Sciatic nerve (tissue), 2 donors: ENCODE measurements at places on chromosomes 11 and 22. TPM values are rescaled to one million over a fixed set of nuclear protein-coding genes. Genes with fewer than 3 reads are reported as not detected.
A peak's percentile ranks its signal among the peaks of the same experiment; 100 is the strongest.

MAP6 gene
- total RNA-seq = 10.7 TPM

GRCh38 chr11:64570341-64570740 lies 20.7 kb upstream of the SLC22A12 start:
- no peak for DNase-seq

DNA sequence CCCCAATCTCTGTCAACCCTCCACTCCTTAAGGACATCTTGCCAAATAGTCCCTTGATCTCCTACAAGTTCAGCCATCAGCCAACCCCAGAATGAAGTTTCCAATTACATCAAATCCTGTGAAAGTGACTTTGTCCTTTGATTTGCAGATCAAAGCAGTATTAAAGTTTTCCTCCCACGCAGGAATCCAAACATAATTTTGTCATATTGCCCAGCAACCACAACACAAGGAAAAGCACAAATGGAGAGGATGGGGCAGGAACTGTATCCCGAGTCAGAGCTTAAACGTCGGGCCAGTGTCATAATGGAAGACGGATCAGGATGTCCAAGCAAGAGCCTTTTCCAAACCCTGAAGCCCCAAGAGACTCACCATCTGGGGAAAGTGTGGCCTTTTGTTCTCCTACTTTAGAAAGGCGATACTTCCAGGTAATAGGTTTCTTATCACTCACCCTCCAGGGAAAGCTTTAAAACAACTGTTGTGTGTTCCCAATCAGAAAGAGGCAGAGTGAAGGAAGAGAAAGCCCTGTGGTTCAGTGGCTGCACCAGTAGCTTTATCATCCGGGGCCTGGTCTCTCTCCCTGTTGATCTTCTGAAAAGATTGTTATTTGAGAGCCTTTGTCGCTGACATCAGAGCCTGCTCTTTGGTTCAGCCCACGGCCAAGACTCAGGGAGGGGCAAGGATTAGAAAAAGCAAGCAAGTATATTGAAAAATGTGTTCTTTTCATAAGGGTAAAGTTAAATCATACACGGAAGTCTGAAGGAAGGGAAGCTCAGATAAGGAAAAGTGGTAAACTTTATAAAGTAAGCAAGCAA lies 41.7 kb downstream of the EXPH5 start:
- DNase-seq = no peak

GRCh38 chr22:41367039-41367679 lies 14.6 kb upstream of the TEF start:
- DNase-seq = peak; percentile 98

GRCh38 chr22:23774114-23774921 lies 1.7 kb downstream of the MMP11 start:
- no peak for DNase-seq

GRCh38 chr22:39215426-39216142 lies 29.2 kb downstream of the PDGFB start:
- DNase-seq = peak; percentile 55

DNA sequence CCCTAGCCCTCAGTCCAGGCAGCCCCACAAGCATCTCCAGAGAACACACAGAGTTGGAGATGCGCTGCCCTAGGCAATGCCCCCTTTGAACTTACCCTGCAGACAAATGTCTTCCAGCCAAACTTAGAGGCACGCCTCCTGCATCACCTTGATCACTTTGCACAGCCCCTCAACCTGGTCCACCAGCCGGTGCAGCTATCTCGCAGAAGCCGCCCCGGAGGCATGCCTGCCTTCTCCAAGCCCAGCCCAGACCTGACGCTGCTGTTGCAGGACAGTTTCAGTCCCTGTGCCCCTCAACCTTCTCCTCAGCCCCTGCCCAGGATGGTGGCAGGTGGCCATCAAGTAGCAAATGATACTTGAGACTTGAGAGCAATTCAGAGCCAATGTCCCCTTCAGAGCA lies 16.7 kb upstream of the POU2AF1 start:
- DNase-seq = no peak

DNA sequence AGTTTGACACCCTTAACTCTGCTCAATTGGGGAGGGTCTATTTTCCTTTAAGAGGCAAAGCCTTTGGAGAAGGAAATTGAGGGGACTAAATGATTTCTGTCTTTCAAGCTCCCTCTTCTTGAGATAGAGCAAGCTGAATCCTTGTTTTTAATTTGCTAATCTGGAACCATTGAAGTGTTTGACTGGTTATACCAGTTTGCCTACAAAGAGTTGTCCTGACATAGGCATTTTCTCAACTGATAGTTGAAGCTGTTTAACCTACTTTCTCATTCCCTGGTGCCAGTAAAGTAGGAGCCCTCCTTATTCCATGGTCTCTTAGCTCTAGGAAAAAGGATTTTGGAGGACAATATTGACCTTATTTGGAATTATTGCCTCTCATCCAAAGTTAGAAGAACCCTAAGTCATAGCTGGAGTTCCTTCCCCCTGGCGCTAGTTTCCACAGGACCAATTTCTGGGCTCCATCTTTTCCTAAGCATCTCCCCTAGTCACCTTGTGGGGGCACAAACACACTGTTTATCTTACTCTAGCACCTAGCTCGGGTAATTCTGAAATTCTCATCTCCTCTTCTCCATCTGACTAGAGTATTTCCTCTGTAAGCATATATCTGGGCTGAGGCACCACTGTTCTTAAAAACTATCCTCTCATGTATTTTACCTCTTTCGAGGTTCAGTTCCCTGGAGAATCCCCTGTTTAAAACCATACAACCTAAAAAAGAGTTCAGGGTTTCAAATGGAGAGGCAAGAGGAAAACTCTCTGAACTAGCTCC lies 7.4 kb downstream of the ZDHHC5 start:
- no peak for DNase-seq

PTGDR2 gene
- 1.1 TPM for total RNA-seq

DNA sequence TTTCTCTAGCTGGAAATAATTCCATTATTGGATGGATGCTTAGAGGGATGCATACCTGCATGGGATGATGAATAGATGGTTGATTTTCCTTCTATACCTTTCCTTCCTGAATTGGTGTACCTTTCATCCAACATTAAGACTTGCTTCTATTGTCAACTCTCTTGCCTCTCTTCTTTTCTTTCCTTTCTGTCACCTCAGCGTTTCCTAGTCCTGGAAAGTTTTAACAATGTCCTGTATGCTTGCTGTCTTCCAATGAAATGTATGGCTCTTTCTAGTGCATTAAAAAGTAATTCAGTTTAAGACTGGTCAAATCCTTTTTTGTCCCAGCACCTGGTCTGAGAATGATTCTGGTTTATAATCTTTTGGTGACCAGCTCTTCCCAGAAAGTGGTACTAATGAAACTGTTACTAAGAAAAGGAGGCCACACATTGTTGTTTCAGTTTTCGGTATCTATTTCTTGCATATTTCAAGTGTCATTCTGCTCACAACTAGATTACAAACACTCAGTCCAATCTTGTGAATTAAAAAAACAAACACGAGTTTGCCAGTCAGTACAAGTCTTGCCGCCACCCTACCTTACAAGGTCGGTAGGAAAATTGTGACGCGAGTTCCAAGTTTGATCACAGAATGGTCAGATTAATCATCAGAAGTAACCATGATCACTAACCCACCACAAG lies 8.0 kb downstream of the POU2AF1 start:
- DNase-seq = no peak

DNA sequence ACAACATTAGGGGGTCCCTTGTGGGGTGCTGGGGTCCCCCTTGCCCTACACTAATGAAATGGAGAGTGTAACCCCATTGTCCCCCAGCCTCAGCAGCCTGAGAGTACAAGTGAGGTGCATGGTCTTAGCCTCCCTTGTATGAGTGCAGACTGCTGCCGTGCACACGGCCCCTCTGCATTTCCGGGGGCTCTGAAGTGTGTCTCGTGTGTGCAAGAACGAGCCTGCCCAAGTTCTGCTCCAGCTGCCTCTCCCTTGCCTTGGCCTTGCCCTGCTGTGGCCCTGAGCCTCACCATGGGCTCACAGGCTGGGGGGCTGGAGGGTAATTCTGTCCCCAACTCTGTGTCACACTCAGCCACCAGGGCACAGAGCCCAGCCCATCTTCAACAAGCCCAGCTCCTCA lies 5.2 kb upstream of the EHD1 start:
- no peak for DNase-seq

GRCh38 chr11:66280428-66280827 lies 2.5 kb downstream of the CNIH2 start:
- DNase-seq = no peak

DNA sequence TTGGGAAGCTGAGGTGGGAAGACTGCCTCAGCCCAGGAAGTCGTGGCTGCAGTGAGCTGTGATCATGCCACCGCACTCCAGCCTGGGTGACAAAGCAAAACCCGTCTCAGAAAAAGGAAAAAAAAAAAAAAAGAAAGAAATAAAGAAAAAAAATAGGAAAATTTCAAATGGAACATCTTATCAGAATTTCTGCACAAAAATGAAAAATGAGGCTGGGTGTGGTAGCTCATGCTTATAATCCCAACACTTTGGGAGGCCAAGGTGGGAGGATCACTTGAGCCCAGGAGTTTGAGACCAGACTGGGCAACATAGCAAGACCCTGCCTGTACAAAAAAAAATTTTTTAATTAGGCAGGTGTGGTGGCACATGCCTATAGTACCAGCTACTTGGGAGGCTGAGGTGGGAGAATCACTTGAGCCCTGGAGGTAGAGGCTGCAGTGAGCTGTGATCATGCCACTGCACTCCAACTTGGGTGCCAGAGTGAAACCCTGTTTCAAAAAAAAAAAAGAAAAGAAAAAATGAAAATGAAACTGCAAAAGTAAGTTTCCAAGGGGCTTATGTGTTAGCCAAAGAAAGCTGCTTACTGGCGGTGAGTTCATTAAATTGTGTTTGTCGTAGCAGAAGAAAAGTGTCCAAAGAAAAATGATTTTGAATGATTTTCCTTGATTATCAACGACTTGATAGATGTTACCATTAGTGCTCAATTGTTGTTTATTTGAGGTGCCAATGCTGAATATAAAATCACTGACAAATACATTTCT lies 7.5 kb upstream of the CRKL start:
- DNase-seq = no peak

POLA2 gene
- total RNA-seq = 5.5 TPM

DNA sequence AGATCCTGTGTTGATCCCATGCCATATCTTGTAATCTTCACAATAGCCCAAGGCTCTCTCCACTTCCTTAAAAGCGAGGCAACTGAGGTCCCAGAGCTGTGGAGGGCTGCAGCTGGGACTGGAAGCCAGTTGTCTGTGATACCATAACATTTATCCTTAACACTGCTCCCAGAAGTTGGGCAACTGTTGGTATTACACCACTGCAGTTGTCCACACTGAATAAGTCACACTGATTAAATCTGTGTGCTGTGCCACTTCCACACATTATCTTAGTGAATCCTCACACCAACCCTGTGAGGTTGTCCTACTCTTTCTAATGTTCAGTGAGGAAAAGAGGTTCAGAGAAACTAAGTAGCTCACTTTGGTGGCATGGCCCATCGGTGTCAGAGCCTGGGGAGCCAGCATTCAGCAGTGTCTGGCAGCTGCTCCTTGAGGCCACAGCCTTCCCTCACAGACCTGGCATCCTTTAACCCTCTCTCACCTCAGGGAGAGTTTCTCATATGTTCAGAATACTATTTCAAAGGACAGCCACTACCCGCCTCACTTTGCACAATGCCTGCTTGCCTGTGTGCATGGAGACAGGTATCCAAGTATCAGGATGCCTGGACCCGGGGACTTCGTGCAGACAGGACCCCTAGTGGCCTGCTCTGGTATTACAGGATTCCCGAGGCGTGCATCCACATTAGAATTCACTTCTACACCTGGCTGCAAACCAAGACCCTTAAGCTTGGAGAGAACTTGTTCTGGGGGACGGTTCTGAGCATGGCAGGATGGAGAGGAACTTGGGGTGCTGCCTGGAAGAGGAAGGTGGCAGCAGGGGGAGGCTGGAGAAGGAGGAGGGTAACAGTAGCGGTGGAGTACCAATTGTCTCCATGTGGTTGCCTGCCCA lies 221.9 kb upstream of the TBCEL start:
- DNase-seq = peak; percentile 82

RTN4R gene
- total RNA-seq = 4.4 TPM

- DNase-seq = no peak
Measured at GRCh38 chr22:42052765-42053164, 17.8 kb downstream of the NAGA start.

DNA sequence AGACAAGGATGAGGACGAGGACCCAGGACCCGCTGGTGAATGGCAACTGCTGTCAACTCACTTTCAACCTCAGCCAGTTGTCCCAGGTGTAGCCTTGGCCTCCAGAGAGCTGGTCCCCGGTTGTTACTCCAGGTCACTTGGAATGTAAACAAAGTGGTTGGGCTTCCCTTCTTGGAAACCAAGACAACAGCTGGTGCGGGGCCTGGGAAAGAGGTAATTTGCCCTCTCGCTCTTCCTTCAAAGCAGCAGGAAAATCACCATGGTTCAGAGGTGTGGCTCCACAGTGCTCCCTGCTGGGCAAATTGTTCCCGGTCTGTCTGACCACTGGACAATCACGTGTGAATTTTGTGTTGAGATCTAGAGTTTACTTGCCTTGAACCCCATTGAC lies 15.0 kb downstream of the SLC1A2 start:
- DNase-seq = no peak

DNA sequence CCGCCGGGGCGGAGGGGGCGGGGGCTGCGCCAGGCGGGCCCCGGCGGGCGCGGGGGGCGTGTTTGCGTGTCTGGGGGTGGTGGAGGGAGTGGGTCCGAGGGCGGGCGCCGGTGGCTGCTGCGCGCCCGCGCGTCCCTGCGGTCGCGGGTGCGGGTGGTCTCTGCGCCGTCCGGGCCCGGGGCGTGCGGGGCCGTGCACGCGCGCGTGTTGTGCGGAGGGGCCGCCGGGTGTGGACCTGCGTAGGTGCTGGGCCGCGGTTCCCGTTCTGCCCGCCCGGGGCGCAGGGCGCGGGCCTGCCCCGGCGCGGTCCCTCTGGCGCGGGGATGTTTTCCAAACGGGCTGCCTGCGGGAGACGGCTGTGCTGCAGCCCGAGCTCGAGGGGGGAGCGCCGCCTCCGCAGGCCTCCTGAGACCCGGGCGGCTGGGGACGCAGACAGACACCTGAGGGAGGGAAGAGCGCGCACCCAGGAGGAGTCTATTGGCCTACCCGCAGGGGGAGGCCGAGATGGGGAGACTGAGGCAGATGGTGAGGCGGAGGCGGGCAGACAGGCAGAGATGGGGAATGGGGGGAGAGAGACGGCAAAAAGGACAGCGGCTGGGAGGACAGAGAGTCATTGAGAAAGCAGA lies 442 bp downstream of the PELI3 start:
- DNase-seq = no peak

GRCh38 chr11:33617672-33618350 lies 82.8 kb downstream of the C11orf91 start:
- DNase-seq = no peak
